ENCODE measurements at places on chromosomes 2 and 18. TPM values are rescaled to one million over a fixed set of nuclear protein-coding genes. Genes with fewer than 3 reads are reported as not detected.

The CYP27C1 gene
- total RNA-seq = 0.64 TPM

- H3K4me1 ChIP-seq = peaks cover 7% of the 10 kb centered on the region
- no peak for DNase-seq
- H3K27ac ChIP-seq = no peak overlapping the region
These were observed 722.3 kb downstream of the RNF144A start for GRCh38 chr2:7639476-7639875.

- H3K27me3 ChIP-seq = no peaks in the 10 kb centered on the region
- peaks cover 3% of the 10 kb centered on the region for H3K4me1 ChIP-seq
- H3K4me3 ChIP-seq = no peak overlapping the region
- no peak for DNase-seq
- H3K36me3 ChIP-seq = no peaks in the 10 kb centered on the region
These were observed 43.9 kb upstream of the CYBRD1 start for GRCh38 chr2:171478345-171478744.

DNA sequence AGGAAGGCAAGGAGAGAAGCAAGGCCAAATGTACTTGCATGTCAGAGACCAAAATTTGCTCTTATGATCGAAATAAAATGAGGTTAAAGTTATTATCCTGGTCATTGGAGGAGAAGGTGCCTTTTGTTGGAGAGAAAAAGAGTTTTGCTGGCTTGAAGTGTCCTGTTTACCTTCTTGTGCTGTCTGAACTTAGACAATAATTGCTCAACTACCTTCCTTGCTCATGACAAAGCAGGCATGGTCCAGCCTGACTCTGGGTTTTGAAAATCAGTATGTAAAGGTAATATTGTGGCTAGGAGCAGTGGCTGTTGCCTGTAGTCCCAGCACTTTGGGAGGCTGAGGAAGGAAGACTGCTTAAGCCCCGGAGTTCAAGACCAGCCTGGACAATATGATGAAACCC is 89.1 kb downstream of the MEIS1 start:
- H3K27me3 ChIP-seq = no peaks in the 10 kb centered on the region
- H3K27ac ChIP-seq = peak overlapping the region; percentile 18
- no peaks in the 10 kb centered on the region for H3K36me3 ChIP-seq
- peaks cover 7% of the 10 kb centered on the region for H3K4me1 ChIP-seq

DNA sequence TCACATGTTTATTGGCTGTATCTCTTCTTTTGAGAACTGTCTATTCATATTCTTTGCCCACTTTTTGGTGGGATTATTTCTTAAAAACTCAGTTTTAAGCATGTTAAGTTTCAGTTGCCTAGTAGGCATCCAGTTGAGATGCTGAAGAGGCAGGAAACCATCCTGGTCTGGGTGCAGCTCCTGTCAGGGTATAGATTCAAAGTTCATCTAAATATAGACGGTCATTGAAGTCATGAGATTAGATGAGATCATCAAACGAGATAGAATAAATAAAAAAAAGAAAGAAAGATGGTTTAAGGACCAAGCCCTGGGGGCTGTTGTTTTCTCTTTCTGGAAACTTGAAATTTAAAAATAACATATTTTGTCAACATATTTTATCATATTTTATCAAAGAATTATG is 9.2 kb upstream of the DNAH7 start:
- no peak overlapping the region for H3K4me3 ChIP-seq
- peak; percentile 23 for DNase-seq
- no peaks in the 10 kb centered on the region for H3K27me3 ChIP-seq

All from transverse colon (tissue), 4 donors.